ENCODE measurements at places on chromosomes 3 and 15. TPM values are rescaled to one million over a fixed set of nuclear protein-coding genes. Genes with fewer than 3 reads are reported as not detected.

CCDC39 gene
- total RNA-seq: not detected

SERPINI2 gene
- total RNA-seq: 0.55 TPM

SLC22A14 gene
- not detected for total RNA-seq

GOLGA8J gene
- not detected for total RNA-seq

CP gene
- total RNA-seq: 12.5 TPM

SLC27A2 gene
- total RNA-seq: 8.1 TPM

PPP1R14D gene
- total RNA-seq: not detected

TASOR gene
- total RNA-seq: 50.2 TPM

SNX22 gene
- 0.31 TPM for total RNA-seq

GRK7 gene
- not detected for total RNA-seq

ECE2 gene
- 0.81 TPM for total RNA-seq

BFSP2 gene
- total RNA-seq: not detected

GABRG3 gene
- 1.6 TPM for total RNA-seq

OR4F6 gene
- total RNA-seq: not detected

DGKG gene
- total RNA-seq: 16.2 TPM

FAM174B gene
- total RNA-seq: 208 TPM

RHO gene
- total RNA-seq: not detected
